ENCODE measurements at places on chromosomes 3 and 15.
A peak's percentile ranks its signal among the peaks of the same experiment; 100 is the strongest.

DNA sequence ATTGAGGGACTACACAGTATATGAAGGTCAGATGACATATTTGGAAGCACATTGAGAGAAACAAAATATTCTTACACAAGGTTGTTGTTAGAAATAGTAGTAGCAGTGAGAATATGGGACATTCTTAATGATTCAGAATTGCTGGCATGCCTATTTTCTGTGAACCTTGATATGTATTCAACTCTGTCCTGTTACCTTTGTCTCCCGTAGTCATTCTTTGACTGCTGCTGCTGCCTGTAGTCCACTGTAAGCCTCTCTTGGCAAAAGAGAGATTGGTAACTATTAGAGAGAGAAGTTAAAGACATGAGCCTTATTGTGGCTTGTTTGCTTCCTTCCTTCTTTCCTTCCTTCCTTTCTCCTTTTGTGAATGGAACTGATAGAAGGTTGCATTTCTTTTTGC lies 64.5 kb downstream of the TCF12 start:
- no peak for DNase-seq

DNA sequence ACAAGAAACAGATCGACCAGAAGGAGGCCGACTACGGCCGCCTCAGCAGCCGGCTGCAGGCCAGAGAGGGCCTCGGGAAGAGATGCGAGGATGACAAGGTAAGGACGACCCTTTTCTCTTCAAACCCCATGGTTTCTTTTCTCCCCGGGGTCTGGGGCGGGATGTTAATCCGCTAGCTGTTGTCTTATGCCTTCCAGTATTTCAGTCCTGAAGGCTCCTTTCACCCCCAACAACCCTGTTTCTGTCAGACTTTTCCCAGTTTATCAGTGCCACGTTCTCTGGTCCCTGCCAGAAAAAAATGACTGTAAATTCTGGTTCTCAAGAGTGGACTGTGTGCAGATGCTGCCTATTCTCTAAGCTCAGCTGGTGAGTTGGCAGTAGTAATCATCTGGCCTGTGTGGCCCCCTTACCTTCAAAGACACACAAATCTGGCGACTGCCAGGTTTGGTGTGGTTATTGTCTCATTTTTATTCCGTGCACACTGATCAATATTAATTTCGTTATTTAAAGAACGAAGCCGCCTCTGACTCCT lies 806 bp downstream of the GOLM2 start:
- no peak for DNase-seq

DNA sequence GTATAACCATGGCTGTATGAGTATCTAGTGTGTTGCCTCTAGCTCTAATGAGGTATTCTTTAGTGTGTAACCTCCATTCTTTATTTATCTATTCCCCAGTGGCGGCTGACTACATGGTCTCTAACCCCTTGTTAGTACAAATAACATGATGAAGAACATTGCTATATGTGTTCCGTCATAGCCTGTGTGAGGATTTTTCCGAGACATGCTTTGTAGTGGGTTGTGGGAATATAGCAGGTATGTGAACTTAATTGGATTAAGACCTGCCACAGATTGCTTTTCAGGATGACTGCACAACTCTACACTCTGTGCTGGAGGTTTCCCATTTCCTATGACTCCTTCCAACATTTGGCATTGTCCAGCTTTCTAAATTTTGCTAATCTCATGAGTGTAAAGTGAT lies 563.4 kb downstream of the ROBO1 start:
- peak; percentile 47 for DNase-seq

- DNase-seq: no peak
Observed at GRCh38 chr15:52706091-52706490, 26.9 kb upstream of the ATOSA start.

DNA sequence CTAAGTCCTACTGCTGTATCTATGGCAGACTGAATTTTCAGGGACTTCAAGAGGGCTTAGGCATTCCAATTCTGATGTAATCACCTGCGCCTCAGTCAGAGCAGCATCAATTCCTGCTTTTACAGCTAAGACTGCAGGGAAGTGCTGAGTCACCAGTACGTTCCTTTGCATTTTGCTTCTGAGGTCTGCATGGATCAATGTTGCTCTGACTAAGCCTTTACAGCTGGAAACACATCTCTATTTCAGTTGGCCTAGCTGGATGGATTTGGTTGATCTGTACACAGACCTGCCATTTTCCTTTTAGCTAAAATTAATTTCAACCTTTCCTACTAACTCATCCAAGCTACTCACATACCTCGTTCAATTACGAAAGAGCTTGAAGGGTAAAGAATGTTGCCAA lies 51.3 kb downstream of the ETV5 start:
- DNase-seq: peak; percentile 49

GRCh38 chr3:112424394-112424793 lies 74.9 kb downstream of the BTLA start:
- DNase-seq: no peak

- peak; percentile 65 for DNase-seq
Observed at GRCh38 chr15:43800286-43801141, at the start of gene HYPK. Gene HYPK (plus strand): TSS chr15:43800599. CDS start chr15:43800623, 24 bp downstream.

DNA sequence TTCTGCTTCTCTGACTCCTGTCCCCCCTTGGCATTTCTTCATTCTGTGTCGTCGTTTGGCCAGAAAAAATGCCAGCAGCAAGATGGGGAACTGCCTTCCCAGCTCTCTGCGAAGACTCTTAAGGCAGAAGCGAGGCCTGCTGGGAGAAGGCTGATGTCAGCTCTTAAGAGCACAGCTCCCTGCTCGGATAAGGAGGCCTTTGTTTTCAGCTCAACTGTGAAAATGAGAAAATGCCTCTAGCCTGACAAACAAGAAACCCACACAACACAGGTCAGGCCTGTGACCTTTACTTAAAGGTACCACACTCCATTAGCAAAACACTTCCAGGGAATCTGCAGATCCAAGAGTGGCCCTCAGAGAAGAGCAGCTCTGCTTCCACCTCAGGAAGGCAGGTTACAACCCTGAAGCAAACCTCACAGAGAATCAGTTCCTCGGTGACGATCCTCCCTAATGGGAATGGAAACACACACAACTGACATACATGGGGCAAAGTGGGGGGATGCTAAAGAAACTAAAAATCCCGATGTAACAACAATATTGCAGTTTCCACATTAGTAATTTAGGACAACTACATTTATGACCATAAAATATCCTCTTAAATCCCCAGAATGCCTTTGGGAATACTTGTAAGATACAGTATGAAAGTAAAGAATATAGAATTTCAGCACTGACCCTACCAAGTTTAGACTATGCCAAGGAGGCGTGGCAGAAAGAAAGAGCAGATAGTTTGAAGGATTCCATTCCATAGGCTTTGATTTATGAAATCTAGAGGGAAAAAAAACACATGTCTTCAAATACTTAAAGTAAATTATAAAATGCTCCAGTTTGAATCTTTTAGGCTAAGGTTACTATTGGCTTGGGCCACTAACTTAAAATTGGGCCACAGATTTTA lies 52.1 kb downstream of the VGLL4 start:
- DNase-seq: peak; percentile 79

- no peak for DNase-seq
Observed at GRCh38 chr3:151386056-151386455, 1.5 kb upstream of the P2RY12 start.

- DNase-seq: no peak
Observed at GRCh38 chr3:126107957-126108675, 24.2 kb upstream of the SLC41A3 start.

DNA sequence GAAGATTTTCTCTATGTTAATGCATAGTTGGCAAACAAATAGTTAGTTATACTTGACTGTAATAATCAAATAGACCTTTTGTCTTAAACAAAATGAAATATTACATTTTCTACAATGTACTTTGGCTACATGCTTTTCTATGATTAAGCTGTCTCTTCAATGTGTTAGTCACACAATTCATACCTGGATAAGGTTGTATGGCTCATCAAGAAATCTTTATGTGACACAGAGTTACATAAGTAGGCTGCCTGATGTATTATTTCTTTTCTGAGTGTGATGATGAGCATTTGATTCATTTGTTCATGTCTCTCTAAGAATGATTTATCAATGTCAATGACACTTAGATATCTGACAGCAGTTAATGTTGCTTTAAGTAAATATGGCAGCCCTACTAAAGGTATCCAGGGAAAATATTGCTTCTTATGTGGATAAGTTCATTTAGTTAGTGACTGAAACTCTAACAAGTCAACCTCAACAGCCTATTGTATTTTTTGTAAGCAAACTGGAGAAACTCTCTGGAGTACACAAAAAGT lies 157.4 kb upstream of the SOX2 start:
- DNase-seq: no peak

DNA sequence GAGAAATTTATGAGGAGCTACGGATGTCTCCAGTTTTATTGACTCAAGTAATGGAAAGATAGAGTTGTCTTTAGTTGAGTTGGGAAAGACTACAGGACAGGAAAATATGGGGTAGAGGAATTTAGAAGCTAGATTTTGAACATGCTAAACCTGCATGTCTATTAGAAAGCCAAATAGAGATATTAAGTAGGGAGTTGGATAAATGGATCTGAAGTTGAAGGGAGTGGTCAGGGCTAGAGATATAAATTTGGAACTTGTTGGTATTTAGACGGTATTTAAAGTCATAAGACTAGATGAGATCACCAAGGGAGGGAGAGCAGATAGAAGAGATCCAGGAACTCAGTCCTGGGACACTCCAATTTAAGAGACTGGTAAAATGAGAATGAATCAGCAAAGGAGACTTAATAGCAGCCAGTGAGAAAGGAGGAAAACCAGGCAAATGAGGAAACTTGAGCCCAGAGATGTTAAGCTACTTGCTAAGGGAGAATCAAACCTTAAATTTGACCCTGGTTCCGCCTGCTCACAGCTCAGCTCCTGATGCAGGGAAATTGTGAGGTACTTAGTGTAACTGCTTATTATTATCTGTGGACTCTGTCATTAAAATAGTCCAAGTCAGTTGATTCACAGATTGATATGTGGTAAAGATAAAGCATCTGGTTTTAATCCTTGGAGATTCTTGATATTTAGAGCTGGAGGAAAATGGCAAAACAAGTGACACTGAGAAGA lies 35.8 kb downstream of the ABI3BP start:
- no peak for DNase-seq

DNA sequence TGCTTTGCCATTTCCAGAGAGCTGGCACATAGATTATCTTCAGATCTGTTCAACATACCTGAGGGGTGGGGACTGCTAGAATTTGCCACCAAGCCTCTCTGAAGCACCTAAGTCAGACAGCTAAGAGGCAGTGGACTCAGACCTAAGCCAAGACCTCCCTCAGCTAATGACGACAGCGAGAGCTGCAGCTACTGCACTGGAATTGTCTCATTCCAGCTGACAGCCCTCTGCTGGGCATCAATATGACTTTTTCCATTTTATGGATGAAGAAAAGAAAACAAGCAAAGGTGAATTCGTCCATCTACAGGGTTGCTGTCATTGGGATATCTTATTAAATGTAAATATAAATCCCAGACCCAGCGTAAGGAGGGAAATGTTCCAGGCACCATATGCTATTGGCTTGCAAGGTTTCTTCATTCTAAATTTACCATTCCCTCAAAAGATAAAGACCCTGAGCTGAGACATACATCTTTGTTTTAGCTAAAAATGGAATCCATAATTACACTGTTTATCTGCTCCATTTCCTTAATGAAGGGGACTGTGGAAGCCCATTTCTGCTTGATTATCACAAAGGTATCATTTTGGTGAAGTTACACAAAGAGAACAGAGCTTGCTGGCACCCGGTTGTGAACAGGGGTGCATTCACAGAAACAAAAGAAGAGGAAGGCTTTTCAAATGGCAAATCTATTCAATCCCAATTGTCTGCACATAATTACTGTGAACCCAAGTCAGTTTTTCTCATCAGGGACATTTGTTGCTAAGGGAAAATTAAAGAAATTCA lies 85.5 kb upstream of the LRTM1 start:
- peak; percentile 41 for DNase-seq

DNA sequence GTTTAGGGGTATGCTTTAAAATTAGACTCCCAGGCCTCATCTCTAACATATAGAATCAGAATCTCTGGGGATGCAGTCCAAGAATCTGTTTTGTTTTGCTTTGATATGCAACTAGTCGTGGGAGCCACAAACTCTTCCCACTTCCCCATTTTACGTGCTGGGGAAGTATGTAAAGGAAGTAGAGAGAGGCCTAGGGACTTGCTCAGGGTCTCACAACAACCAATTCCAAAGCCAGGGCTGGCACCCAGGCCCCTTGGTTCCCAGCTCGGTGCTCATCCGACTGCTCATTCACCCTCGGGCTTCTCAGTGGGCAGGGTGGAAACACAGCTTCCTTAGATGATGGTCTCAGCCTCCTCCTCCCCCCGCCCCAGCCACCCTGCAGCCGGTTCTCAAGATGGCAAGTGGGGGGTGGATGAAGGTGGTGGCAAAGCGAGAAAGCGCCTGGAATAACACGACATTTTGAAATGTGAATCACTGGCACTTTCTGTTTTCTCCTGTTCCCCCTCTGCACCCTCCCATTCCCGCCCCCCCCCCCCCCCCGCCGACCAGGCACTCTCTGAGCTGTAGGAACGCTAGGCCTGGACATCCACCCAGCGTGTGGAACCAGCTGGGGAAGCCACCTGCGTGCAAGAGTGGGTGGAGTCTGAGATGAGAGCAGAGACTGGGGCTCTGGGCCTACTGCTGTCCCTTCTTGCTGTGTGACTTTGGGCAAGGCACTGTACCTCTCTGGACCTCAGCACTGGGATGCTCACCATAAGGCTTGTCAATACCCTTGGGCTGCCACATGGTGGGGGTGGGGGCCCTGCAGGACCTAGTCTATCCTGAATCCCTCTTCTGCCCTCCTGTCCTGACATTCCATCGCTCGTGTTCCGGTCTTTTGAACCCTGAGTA lies 214.5 kb downstream of the RPLP1 start:
- no peak for DNase-seq

DNA sequence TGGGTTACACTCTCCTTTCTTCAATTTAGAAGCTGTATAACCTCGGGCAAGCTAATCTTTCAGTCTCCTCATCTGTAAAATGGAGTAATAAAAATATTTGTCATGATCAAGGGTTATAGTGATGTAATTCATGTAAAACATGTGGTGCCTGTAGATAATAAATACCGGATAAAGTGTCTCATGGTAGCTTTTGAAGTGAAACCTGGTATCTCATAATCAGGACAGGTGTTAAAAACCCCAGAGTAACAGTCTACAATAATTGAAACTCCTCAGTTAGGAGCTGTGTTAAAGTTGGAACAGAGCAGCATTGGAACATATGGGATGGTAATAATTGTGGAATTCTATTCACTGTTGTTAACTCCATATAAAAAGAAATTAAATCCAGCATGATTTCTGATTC lies 884 bp upstream of the KNL1 start:
- no peak for DNase-seq

DNA sequence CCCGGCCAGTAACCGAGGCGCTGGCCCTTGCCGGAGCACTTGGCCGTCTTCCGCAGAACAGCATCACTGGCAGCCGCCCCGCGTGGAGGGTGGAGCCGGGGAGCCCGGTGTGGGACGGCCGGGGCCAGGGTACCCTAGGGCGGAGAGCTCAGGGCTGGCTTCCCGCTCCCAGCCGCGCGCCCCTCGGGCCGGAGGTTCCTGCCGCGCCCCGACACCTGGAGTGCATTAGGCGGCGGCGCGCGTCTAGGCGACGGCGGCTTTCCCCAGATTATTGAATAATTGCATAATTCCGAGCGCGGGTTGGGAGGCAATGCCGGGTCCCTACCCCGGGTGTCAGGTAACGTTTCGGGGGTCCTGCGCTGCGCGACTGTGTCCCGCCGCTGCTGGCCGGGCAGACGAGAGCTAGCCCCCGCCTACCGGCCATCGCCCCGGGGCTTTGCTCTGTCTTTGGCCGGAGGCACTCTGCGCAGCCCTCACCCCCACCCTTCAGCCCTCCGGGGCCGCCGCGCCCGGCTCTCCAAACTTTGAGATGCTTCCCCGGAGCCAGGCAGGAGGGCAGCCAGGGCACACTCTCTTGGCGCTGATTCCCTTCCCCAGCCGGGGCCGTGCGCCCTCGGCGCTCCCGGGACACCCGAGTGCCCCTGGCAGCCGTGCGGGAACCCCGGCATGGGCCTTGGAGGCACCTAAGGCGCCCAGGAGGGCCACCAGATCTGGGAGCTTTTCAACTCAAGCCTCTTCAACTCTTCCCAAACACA lies 749 bp downstream of the ITGA11 start:
- DNase-seq: no peak
